NCI-H1417 treated with DMSO at 0.1 percent for 48 hours (cell line): ENCODE measurements at places on chromosomes 2 and 18.

DNA sequence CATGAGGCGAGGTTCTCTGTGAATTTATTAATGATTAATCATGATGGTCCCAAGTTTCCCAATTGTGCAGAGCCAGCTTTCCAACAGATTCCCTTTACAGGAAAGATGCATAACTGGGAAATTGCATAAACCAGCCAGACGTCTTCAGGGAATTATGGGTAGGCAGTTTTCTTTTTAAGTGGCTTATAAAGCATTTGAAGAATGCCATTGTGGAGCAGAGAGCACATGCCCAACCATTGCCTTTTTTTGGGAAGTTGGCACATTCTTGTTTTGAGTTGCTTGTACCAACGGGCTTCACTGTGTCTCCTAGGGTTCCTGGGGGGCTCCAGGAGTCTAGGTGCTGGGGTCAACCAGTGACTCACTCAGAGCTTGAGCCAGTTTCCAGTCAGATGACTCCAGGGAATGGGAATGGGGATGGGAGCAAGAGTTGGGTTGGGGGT is 231.7 kb upstream of the FOSL2 start:
- DNase-seq: no peak

DNA sequence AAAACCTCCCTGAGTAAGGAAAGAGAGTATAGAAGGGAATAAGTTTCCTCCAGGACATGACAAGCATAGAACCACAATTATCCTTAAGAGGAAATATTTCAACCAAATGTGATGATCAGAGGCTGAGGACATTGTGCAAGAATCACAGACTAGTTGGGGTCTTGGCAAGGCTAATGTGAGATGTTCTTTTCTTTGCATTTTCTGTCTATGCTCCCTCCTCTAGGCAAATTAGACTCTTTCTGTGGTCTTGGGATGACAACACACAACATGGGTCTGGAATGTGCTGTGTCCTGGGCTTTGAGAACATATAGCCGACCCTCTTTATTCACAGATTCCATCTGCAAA is 32.0 kb upstream of the IL1RL1 start:
- DNase-seq: no peak

GRCh38 chr2:204743393-204743960 is 198.2 kb downstream of the PARD3B start:
- DNase-seq: no peak

- no peak for DNase-seq
These were observed 163.0 kb downstream of the MREG start for GRCh38 chr2:215850380-215850779.

DNA sequence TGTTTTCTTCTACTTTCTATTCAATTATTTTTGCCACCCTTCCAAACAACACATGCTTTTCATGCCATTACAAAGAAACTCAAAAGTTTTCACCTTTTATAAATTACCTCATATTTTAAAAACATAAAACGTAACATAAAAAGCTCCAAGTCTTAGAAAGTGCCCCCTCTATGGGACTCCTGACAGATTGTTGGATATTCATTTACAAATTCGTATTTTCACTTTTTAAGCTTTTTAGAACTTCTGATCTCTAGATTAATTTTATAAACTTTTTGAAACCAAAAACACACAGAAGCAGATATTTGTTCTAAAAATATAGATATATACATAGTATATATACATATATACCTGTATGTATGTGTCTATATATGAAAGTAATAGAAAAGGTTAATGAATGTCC is 1.5 kb downstream of the COL5A2 start:
- no peak for DNase-seq
